ENCODE measurements at places on chromosomes 4 and X. TPM values are rescaled to one million over a fixed set of nuclear protein-coding genes. Genes with fewer than 3 reads are reported as not detected.

GRCh38 chr4:123987408-123987807 lies 590.8 kb downstream of the SPRY1 start:
- no peaks in the 10 kb centered on the region for H3K36me3 ChIP-seq
- H3K4me1 ChIP-seq: no peaks in the 10 kb centered on the region
- H3K27me3 ChIP-seq: no peaks in the 10 kb centered on the region
- no peak for DNase-seq

GRCh38 chr4:6852582-6852981 lies 57.0 kb upstream of the TBC1D14 start:
- peaks cover 2% of the 10 kb centered on the region for H3K4me1 ChIP-seq
- no peaks in the 10 kb centered on the region for H3K27me3 ChIP-seq
- peaks cover 4% of the 10 kb centered on the region for H3K36me3 ChIP-seq
- H3K27ac ChIP-seq: no peak overlapping the region
- no peak for DNase-seq

MAP3K15 gene
- 1.1 TPM for total RNA-seq

GRCh38 chr4:46316215-46316614 lies 73.7 kb downstream of the GABRA2 start:
- DNase-seq: no peak
- H3K4me1 ChIP-seq: no peaks in the 10 kb centered on the region
- H3K36me3 ChIP-seq: no peaks in the 10 kb centered on the region
- no peaks in the 10 kb centered on the region for H3K27me3 ChIP-seq
- no peak overlapping the region for H3K4me3 ChIP-seq

DNA sequence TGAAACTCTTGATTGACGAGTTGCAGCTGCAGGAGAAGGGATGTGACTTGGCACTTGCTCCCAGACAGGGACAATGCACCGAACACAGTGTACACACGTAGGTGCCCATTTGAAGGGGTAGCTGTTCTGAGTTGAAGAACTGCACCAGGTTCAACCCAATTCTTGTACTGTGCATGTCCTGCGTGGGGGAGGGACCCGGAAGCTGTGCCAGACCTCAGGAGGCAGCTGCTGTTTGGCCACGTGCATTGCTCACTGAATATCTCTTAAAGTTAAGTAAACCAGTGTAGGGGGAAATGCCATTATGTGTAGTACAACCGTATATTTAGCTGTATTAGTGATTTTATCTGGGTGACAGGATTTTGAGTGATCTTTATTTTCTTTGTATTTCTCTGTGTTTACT lies 12.0 kb upstream of the RBBP7 start:
- H3K36me3 ChIP-seq: no peaks in the 10 kb centered on the region
- no peak for DNase-seq
- H3K4me1 ChIP-seq: peaks cover 6% of the 10 kb centered on the region
- H3K27me3 ChIP-seq: no peaks in the 10 kb centered on the region
- peak overlapping the region; percentile 38 for H3K4me3 ChIP-seq
- no peak overlapping the region for H3K27ac ChIP-seq

DNA sequence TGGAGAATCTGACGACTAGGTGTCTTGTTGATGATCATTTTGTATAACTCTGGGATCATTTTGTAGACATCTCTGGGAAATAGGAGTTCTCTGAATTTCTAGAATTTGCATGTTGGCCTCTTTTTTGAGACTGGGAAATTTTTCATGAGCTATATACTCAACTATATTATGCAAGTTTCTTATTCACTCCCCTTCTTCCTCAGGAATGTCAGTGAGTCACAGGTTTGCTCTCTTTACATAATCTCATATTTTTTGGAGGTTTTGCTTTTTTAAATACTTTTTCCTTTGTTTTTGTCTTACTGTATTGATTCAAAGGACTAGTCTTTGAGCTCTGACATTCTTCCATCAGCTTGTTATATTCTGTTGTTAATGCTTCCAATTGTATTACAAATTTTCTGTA lies 1324.2 kb downstream of the TECRL start:
- no peaks in the 10 kb centered on the region for H3K36me3 ChIP-seq
- H3K4me3 ChIP-seq: no peak overlapping the region
- no peaks in the 10 kb centered on the region for H3K27me3 ChIP-seq
- H3K27ac ChIP-seq: no peak overlapping the region
- no peaks in the 10 kb centered on the region for H3K4me1 ChIP-seq
- no peak for DNase-seq

- no peak overlapping the region for H3K4me3 ChIP-seq
- H3K36me3 ChIP-seq: no peaks in the 10 kb centered on the region
- DNase-seq: no peak
- H3K4me1 ChIP-seq: no peaks in the 10 kb centered on the region
- no peak overlapping the region for H3K27ac ChIP-seq
- no peaks in the 10 kb centered on the region for H3K27me3 ChIP-seq
Observed at GRCh38 chr4:165403637-165404036, 24.8 kb downstream of the CPE start.

GRCh38 chrX:34555481-34555880 lies 101.6 kb downstream of the TMEM47 start:
- no peaks in the 10 kb centered on the region for H3K4me1 ChIP-seq
- no peak for DNase-seq
- no peak overlapping the region for H3K27ac ChIP-seq
- H3K4me3 ChIP-seq: no peak overlapping the region
- H3K36me3 ChIP-seq: no peaks in the 10 kb centered on the region
- no peaks in the 10 kb centered on the region for H3K27me3 ChIP-seq

GRCh38 chr4:168045354-168045753 lies 47.0 kb upstream of the ANXA10 start:
- DNase-seq: no peak
- no peak overlapping the region for H3K27ac ChIP-seq
- H3K36me3 ChIP-seq: no peaks in the 10 kb centered on the region
- no peak overlapping the region for H3K4me3 ChIP-seq

SMARCA5 gene
- total RNA-seq: 65.0 TPM

DNA sequence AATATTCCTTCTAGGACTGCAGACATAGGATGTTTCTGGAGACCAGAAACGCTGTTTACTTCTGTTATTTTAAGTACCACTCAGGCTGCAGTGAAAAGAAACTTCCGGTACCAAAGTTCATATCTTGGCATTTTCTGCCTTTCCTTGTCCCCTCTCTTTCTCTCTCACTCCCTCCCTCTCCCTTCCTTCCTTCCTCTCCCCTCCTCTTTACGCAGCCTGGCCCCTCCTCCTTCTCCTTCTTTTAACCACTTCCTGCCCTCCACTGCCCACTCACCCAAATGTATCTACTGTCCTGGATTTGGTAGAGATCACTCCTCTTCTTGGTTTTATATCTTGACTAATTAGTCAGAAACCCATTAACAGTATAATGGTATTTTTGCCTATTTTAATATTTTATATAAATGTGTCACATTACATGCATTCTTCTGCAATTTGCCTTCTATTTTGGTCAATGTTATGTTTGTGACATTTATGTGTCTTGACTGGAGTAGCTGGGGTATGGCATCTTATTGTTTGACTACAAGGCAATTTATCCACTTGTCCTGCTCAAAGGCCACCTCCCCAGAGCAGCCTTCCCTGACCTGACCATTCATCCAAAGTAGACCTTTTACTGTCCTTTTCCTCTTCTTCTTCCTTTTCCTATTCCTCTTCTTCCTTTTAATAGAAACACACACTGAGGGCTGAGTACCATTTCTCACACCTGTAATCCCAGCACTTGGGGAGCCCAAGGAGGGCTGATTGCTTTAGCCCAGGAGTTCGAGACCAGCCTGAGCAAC lies 56.9 kb downstream of the BCOR start:
- no peak overlapping the region for H3K4me3 ChIP-seq
- H3K4me1 ChIP-seq: peaks cover 5% of the 10 kb centered on the region
- no peak overlapping the region for H3K27ac ChIP-seq
- H3K27me3 ChIP-seq: no peaks in the 10 kb centered on the region
- no peak for DNase-seq

- no peaks in the 10 kb centered on the region for H3K36me3 ChIP-seq
- H3K27me3 ChIP-seq: no peaks in the 10 kb centered on the region
- no peak overlapping the region for H3K27ac ChIP-seq
- no peak for DNase-seq
- peaks cover 9% of the 10 kb centered on the region for H3K4me1 ChIP-seq
Observed at GRCh38 chr4:38818441-38818976, 13.9 kb upstream of the TLR1 start.

TEX11 gene
- total RNA-seq: not detected

ADH6 gene
- 0.30 TPM for total RNA-seq

GRCh38 chrX:70454441-70455365 lies 10.1 kb downstream of the DLG3 start:
- H3K4me1 ChIP-seq: no peaks in the 10 kb centered on the region
- peak; percentile 91 for DNase-seq
- H3K4me3 ChIP-seq: peak overlapping the region; percentile 21
- no peaks in the 10 kb centered on the region for H3K36me3 ChIP-seq
- peak overlapping the region; percentile 84 for H3K27ac ChIP-seq
- H3K27me3 ChIP-seq: peaks cover 13% of the 10 kb centered on the region

GRCh38 chr4:113483131-113483530 lies 278.4 kb downstream of the CAMK2D start:
- H3K4me1 ChIP-seq: no peaks in the 10 kb centered on the region
- no peak overlapping the region for H3K4me3 ChIP-seq
- peaks cover 5% of the 10 kb centered on the region for H3K36me3 ChIP-seq

ATRX gene
- 111 TPM for total RNA-seq

DNA sequence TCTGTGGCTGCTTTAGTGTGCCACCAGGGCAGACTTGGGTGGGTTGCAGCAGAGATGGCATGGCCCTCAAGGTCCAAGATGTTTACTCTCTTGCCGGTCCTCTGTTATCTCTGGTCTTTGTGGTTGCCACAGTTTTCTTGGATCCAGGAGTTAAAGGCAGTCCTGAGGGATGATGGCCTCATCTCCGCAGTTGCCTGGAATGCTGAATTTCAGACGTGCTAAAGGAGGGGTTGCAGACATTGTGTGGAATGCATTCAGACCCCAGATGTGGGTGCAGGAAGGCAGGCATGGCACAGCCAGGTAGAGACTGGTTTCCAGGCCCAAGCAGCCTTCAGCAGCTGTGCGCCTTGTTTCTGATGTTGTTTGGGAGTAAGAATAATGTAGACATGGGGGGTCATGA lies 64.4 kb downstream of the TBL1X start:
- no peaks in the 10 kb centered on the region for H3K36me3 ChIP-seq
- no peak overlapping the region for H3K27ac ChIP-seq
- no peak overlapping the region for H3K4me3 ChIP-seq
- H3K4me1 ChIP-seq: no peaks in the 10 kb centered on the region
- H3K27me3 ChIP-seq: no peaks in the 10 kb centered on the region
- no peak for DNase-seq

GABRE gene
- 33.0 TPM for total RNA-seq

DNA sequence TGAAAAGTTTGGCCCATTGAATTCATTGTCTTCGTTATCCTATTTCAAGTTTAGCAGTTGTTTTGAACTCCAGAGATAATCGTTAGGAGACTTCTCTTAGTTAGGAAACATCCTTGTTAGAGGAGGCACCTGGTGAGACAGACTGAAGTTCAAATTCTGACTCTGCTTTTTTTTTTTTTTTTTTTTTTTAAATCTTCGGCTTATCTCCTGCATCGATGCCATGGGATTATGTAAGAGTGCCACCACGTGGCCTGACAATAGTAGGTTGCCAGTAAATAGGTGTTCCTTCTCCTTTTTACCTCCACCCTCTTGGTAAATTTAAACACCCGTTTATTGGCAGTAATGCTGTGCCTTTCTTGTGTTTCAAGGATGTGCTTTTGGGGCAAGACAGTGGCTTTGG lies 149.3 kb downstream of the SOWAHB start:
- H3K4me3 ChIP-seq: no peak overlapping the region
- H3K4me1 ChIP-seq: no peaks in the 10 kb centered on the region
- DNase-seq: peak; percentile 44
- H3K27ac ChIP-seq: no peak overlapping the region
- no peaks in the 10 kb centered on the region for H3K36me3 ChIP-seq

MBNL3 gene
- 4.1 TPM for total RNA-seq

DNA sequence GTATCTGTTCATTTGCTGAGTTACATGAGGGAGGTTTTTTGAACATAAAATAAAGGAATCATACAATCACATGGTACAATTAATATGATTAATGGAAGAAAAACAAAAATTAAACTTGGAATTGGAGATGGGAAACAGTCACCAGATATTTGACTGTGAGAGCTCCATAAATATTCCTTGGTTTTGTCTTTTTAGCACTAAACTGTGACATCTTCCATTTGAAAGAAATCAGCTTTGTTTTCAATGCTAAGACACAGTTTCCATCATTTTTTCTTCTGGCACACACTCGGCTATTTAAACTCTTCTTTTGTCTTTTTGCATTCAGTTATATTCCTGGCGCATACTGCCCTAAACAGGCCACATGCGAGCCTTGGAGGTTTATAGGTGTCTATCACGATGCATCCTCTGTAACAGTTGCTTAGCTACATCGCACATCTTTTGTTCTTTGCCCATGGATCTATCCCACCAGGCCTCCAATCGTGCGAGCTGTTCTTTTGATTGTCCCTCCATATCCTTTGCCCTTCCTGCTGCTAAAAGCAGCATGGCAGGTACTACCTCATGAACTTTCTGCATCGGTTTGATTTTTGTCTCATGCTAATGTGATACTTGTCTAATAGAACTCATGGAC lies 158.3 kb downstream of the LDB2 start:
- no peak for DNase-seq
- no peak overlapping the region for H3K4me3 ChIP-seq
- no peaks in the 10 kb centered on the region for H3K27me3 ChIP-seq

DNA sequence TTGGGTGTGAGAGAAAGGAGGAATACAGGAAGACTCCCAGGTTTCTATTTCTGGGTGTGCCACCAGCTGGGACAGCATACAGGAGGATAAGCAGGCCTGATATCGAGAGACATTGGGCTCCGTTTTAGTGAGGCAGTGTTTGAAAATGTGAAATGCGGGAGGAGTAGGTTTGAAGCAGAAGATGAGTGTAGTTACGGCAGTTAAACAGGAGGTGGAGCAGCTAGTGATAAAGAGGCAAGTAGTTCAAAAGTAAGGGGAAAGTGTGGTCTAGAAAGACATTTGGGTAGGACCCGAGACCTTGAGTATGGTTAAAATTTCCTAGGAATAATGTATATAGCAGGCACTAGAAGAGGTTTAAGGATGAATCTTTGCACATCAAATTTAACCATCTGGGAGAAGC lies 42.4 kb downstream of the DCUN1D4 start:
- H3K4me3 ChIP-seq: no peak overlapping the region
- H3K27me3 ChIP-seq: no peaks in the 10 kb centered on the region
- no peaks in the 10 kb centered on the region for H3K36me3 ChIP-seq
- no peaks in the 10 kb centered on the region for H3K4me1 ChIP-seq

HDX gene
- total RNA-seq: 3.5 TPM

F8A2 gene
- not detected for total RNA-seq

IL1RAPL2 gene
- not detected for total RNA-seq

SPATA4 gene
- 0.77 TPM for total RNA-seq

FGF16 gene
- not detected for total RNA-seq

DOK7 gene
- 2.1 TPM for total RNA-seq

DNA sequence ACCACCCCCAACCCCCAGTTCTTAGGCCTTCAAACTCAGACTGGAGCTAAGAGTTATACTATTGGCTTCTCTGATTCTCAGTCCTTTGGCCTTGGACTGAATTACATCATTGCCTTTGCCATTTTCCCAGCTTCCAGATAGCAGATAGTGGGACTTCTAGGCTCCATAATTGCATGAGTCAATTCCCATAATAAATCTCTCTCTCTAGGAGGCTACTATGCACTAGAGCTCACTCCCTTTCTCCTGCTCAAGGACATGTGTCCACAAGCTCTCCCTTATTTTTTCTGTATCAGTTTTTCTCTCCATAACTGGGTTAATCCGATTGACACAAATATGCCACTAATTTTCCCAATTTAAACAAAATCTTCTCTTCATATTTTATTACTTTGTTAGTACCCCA lies 103.4 kb downstream of the REELD1 start:
- H3K36me3 ChIP-seq: no peaks in the 10 kb centered on the region
- no peaks in the 10 kb centered on the region for H3K27me3 ChIP-seq
- H3K27ac ChIP-seq: no peak overlapping the region

Measured in upper lobe of left lung (tissue), 6 donors.